Stimulated activated CD8-positive, alpha-beta memory T cell treated with anti-CD3 and anti-CD28 coated beads, Interleukin-2, amount 100 ng/mL, for 48 hours (primary cell): ENCODE measurements at places on chromosomes 3 and 15.

- no peak for DNase-seq
These were observed 73.9 kb downstream of the TBC1D2B start for GRCh38 chr15:78003539-78004008.

DNA sequence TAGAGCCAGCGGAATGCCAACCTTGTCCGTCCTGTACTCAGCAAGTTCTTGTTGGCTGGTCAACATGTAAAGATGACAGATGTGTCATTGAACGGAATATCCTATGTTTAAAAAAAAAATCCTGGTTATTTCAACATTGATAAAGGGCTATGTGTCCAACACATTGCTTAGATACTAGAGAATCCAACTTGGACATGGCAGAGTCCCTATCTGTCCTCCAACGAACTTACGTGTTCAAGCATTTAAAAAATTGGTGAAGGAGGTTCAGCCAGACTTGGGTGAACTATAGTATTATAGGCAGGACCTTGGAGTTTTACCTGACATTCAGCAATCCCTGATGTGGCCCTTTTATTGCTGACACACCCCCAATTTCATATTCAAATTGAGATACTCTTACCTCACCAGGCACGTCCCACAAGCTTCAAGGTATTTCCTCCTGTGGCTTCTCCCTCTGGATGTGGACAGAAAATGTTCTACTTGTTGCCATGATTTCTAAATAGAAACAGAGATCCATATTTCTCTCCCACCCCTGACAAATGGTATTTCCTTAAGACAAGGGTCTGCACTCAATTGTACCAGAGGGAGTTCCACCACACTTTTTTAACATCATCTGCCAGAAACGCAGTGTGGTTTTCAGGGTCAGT, 207.7 kb upstream of the TPM1 start:
- no peak for DNase-seq

GRCh38 chr15:93800805-93801204, 430.6 kb upstream of the MCTP2 start:
- no peak for DNase-seq

- no peak for DNase-seq
These were observed 194.6 kb downstream of the FAM43A start for GRCh38 chr3:194879991-194880939.

DNA sequence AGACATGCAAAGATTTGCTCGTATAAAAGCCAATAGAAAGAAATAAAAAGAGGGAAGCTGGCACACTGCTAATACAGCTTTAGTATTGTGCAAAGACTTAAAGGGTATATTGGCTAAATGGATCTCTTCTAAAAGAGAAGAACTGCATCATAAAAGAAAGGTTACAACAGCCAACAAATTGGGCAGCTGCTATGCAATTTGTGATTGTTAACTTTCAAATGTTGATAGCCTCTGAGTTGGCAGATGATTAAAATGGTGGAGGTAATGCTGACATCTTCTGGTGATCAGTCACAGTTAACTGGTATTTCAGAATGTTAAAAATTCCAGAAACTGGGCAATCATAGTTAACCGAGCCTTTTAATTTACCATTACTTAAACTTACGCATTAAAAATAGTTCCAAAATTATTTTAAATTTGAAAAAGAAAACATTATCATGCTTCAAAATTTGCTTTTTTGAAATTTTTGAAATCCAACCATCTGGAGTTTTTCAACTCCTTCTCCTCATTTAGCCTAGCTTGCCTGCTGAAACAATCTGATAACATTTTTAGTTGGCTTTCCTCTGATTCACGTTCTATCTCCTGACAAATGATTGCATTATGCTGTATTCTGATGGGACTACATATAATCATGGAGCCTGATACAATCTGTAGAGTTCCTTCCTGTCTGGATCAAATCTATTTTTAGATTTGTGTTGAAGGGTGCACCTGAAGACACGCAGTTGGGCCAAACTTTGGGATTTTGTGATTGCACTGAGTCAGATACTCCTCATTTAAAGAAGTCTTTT, 144.0 kb upstream of the PDZRN3 start:
- DNase-seq: no peak

- DNase-seq: no peak
These were observed 528.2 kb upstream of the CBLB start for GRCh38 chr3:106397006-106397405.
